Effector CD4-positive, alpha-beta T cell (primary cell): ENCODE measurements at places on chromosomes 1 and 21.

GRCh38 chr1:219987325-219987724 is 59.0 kb upstream of the SLC30A10 start:
- DNase-seq, result no peak

DNA sequence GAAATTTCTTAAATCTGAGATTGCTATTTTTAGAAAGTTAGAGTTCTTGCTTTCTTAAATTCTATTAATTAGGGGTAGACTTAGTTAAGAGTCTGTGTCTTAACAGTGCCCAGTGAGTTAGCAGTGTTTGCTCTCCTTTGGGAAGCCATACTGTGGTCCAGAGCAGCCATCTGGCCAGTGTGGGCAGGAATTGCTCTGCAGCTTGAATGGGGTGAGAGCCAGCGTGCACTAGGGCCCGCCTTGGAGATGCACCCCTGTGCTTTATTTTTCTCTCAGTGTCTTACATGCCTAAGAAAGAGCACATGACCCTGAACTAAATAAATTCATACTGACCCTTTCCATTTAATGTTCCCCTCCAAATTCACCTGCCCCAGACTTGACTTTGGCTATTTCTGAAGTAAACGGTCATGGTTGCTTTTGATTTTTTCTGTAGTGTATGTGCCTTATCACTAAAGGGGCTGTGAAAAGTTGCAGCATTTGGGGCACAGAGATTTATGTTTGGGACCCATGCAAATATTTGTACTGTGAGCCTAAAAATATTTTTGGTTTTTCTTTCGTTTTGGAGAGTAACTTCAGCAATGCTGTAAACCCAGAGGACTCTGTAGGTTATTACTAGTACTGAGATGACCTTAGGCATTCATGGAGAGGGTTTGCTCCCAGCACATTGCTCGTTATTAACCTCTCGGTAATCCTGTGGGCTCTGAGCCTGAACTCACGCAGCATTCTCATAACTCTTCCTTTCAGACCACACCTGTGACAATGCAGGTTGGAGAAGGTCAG is 21.3 kb upstream of the KCNQ4 start:
- DNase-seq, result no peak

DNA sequence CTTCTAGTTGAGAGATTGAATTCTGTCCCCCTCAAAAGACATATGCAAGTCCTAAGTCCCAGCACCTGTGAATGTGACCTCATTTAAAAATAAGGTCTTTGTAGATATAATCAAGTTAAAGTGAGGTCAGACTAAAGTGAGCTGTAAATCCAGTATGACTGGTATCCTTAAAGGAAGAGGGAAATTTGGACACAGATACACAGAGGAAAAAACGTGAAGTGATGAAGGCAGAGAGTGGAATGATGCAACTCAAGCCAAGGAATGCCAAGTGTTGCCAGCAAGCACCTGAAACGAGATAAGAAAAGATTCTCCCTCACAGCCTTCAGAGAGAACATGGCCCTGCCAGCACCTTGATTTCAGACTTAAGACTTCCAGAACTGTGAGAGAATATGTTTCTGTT is 444.7 kb upstream of the VAMP3 start:
- no peak for DNase-seq

GRCh38 chr1:91754816-91755580 is 131.0 kb downstream of the TGFBR3 start:
- DNase-seq, result no peak

- no peak for DNase-seq
Observed at GRCh38 chr1:119903443-119903835, 7.1 kb upstream of the ADAM30 start.

DNA sequence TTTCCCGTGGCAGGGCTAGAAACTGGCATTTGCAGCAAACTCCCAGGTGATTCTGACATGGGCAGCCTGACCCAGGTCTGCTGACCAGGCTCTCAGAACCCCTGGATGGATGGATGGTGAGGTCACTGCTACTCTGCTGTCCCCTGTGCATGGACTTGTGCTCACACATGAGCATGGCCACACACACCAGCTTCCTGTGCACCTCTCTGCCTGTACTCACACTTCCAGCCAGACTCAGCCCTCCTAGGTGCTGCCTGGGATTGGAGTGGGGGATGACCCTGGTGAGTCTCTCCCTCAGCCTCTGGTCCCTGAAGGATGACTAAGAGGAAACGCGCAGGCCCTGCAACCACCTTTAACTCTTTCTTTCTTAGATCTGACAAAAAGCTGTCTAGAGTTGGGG is 361.1 kb downstream of the HHAT start:
- DNase-seq, result no peak

DNA sequence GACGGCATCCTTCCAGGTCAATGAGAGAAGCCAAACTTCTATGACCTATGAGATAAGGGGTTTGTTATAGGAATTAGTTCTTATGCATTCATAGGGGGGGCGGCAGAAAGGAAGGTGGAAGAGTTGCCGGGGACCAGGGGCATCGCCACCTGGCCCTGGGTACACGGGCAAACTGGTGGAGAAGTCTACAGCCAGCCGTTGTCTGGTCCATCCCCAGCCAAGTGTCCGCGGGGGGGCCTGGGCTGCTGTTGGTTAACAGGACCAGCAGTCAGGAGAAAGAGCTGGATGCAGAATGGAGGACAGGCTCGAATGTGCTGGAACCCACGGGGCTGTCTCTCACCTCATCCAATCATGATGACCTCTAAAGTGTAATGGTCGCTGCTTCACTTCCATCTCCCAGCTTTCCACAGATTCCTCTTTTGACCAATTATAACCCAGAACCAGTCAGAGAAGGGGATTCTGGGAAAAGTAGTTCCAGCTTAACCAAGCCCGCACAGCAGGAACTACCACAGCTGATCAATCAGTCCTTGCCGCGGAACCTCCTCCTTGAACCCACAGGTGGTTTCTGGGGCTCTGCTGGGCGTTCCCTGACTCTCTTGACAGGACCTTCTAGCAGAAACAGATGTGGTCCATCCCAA is 17.8 kb downstream of the TMEM51 start:
- DNase-seq, result no peak

DNA sequence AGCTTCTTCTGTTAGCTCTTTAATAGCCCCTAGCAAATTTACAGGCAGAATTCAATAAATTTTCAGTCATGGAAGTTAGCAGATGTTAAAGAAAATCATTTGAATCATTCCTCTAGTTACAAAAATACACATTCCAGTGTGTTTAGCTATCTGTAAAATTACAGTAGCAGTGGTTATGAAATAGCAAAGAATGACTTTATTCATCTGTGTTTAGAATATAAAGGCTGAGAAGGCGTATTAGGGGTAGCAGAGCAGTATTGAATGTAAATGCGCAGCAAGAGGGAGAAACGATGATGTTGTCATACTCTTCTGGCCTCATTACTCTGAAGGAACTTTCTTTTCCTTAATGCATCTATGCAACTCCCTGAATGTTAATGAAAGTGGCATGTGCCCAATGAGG is 106.2 kb upstream of the CYYR1 start:
- DNase-seq, result no peak

GRCh38 chr1:30901798-30902581 is 6.6 kb downstream of the SDC3 start:
- DNase-seq, result no peak

DNA sequence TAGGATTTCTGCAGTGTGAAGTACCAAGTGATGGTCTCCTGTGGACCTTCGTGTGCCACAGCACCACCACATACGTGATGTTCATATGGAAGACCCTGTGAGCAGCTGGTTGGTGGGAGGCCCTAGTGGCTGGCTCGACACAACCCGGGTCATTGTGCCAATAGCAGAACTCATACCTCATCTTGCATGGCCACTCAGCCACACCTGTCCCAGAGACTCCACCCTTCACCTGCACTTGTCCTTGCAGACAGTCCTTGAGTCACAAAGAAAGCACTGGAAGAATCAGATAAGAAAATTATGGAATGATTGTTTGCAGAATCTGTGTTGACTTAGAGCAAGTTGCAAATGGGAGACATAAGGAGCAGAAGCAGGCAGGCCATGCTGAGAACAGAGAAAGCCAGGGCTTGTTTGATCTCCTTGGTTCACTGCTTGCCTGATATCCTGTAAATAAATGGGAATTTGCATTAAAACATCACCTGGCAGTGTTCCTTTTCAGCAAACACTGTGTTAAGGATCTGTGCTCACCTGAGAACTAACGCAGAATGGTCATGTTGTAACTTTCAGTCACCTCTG is 307.7 kb downstream of the SIPA1L2 start:
- DNase-seq, result no peak

DNA sequence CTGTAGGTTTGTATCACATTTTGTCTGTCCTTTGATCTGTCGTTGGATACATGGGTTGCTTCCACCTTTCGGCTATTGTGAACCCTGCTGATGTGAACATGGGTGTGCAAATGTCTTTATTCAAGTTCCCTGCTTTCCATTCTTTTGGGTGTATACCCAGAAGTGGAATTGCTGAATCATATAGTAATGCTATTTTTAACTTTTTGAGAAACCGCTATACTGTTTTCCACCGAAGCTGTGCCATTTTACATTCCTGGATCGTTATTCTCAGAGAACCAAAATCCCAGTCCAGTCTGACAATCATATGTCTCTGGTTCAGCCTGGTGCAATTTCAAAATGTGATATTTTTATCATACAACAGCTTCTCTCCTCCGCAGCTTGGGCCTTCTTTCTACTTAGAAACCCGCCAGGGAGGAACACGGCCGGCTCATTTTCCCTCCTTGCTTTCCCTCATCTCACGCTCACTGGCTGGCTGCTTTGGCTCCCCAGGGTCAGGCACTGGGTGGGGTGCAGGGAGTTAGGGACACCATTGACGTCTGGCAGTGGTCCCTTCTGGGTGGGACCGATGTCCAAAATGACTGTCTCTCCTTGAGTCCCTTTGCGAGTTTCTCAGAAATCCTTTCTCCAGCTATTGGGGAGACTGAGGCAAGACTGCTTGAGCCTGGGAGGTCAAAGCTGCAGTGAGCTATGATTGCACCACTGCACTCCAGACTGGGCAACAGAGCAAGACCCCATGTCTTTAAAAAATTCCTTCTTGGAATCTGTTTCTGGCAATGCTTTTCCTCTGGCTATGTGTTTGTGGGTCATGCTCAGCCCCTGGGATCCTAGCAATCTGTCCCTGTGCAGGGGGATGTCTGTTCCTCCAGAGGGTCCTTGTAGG is 73.5 kb upstream of the AKT3 start:
- DNase-seq, result no peak

GRCh38 chr1:17235135-17235885 is 13.6 kb upstream of the PADI3 start:
- DNase-seq, result no peak

DNA sequence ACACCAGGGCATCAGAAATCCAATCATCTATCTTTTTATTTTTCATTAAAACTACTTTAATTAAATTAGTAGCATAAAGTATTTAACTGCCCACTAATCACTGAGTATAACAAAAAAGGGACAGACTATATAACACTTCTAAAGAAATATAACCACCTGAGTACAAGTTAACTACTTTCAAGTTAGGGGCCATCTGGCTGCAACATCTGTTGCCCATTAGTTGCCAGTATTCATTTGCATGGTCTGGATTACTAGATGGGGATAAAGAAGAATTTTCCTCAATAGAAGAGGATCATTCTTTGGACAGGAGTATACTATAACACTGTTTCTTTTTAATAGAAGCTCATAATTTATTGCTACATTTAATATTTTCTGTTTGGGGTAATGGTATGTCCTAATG is 446.4 kb downstream of the AMY1C start:
- DNase-seq, result no peak

- no peak for DNase-seq
Observed at GRCh38 chr1:36689992-36690391, 207.3 kb upstream of the CSF3R start.

DNA sequence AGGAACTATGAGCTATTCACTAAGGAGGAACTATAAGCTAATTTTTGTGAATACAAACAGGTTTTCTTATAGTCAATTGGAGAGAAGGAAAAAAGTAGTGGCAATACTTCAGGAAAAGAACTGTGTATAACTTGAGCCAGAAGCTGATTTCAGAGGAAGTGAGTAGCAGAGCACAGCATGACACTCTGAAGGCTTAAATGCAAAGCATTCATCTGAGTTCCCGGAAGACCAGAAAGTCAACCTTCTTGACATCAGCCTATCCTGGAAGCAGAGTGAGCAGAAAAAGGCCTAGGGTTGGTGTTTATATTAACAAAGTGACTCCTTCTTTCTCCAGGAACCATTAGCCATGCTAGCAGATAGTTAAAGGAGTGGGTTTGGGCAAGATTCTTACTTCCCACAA is 545.2 kb downstream of the MRPL39 start:
- no peak for DNase-seq

- no peak for DNase-seq
Observed at GRCh38 chr1:29425631-29426030, 189.3 kb downstream of the PTPRU start.

GRCh38 chr21:42009831-42010506 is at the start of gene ZBTB21:
ZBTB21 (minus strand) TSS chr21:42010360; CDS start chr21:41994095, 16,265 bp downstream.
- peak; percentile 97 for DNase-seq

GRCh38 chr1:33610864-33611455 is 138.5 kb downstream of the ZSCAN20 start:
- DNase-seq, result no peak

DNA sequence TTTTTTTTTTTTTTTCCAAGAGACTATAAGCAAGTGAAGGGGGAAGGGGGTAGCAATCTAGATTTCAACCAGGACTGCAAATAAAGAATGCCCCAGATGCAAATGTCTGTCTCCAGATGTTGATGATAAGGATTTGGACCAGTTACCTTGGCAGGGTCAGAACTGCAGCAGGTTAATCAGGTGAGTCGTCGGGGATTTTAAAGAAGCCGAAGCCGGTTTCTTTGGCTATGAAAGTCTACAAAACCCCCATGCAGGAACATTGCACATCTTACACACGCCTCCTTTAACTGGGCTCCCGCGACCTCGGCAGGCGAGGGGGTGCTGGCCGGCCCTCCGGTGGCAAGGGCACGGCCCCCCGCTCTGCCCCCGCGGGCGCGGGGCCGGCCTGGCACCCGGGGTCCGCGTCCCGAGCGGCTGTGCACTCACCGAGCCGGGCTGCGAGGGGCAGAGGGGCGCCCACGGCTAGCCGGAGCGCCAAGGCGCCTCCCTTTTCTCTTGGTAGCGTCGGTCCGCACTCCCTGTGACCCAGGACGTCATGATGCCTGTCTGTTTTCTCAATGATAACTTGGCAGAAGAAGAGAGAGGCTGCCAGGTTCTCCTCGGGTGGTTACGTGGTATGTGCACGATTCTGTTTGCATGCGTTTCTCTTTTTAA is 366.3 kb upstream of the ESRRG start:
- DNase-seq, result no peak

- no peak for DNase-seq
Observed at GRCh38 chr21:41091616-41092015, 76.3 kb upstream of the BACE2 start.

DNA sequence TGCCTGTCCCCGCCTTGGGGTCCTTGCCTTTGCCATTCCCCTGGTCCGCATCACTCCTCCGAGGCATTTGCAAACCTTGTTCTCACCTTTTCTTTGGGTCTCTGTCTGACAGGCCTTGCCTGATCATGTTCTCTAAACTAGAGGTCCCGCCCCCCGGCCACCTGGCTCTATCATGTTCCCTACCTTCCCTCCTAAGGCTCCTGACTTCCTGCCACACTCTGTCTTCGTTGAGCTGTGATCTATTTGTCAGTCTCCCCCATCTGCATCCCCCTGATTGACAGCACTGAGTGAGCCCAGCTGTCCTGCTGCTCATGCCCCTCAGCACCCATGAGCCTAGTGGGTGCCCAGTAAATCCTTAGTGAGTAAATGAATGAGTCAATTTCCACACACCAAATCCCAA is 22.8 kb downstream of the ERG start:
- no peak for DNase-seq
